ENCODE measurements at places on chromosomes 12 and 14.

DNA sequence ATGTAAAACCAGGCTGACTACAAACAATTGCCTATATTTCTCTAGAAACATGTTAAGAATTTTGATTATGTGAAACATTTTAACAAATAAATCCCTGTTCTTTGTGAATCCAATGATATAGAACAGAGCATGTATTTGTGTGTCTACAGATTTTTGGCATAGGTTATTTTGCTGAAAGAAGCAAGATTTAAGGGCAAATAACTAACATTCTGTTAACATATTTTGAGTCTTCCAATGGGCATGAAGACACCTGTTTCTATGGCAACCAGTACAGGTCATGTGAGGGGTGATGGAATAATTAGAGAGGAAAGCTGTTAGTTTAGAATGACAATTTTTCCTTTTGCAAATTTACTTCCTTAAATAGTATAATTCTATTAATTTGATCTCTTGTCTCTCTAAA is 8.8 kb downstream of the ART4 start:
- no peak for DNase-seq

- DNase-seq = no peak
These were observed 119.0 kb upstream of the RASSF8 start for GRCh38 chr12:25839470-25839869.

DNA sequence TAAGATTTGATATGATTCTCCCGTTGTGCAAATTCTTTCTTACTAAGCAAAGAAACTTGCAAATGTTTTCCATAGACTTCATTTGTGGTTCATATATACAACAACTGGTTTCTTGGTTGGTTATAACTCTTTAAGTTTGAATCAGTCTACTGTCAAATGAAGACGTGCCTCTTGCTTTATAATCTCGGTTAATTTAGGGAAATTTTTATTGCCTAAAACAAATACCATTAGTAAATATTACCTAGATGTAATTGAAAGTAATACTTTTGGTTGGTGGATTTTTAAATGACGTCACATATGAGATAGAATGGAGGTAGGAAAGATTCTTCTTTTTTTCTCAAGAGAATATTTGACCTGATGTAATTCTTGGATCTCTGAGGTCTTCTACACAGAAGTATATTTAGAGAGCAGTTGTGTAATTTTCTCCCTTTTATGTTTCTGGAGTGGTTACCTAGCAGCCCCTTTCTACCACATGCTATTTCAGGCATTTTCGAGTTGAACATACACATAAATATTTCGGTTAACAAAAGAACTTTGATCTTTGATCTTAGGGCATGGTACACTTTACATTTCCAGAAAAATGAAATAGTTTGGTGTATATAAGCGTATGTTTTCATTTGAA is 1.7 kb downstream of the ATF7IP start:
- peak; percentile 54 for DNase-seq

DNA sequence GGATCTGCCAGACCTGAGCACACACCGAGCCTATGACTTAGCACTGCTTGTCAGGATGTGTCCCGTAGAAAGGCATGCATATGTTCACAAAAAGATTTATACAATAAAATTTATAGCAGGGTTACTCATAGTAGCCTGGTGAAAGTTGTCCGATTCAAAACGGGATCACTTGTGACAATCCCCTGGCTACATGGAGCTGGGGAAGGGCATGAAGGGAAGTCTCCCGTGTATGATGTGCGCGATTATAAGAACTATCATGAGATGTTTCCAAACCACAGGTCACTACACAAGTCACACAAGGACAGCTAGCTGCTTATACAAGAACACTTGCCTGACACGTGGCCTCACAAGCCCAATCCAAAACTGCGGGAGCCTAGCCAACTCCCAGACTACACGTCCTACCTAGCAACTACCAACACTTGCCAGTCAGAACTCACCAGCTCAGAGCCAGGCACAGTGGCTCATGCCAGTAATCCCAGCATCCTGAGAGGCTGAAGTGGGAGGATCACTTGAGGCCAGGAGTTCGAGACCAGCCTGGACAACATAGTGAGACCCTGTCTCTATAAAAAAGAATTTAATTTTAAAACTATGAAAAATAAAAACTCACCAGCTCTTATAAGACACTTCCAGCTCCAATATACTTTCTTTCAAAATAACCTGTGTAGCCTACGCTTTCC is 7.5 kb upstream of the CDCA4 start:
- peak; percentile 48 for DNase-seq

GRCh38 chr12:1819050-1819449 is 1.3 kb upstream of the LRTM2 start:
- DNase-seq = no peak

DNA sequence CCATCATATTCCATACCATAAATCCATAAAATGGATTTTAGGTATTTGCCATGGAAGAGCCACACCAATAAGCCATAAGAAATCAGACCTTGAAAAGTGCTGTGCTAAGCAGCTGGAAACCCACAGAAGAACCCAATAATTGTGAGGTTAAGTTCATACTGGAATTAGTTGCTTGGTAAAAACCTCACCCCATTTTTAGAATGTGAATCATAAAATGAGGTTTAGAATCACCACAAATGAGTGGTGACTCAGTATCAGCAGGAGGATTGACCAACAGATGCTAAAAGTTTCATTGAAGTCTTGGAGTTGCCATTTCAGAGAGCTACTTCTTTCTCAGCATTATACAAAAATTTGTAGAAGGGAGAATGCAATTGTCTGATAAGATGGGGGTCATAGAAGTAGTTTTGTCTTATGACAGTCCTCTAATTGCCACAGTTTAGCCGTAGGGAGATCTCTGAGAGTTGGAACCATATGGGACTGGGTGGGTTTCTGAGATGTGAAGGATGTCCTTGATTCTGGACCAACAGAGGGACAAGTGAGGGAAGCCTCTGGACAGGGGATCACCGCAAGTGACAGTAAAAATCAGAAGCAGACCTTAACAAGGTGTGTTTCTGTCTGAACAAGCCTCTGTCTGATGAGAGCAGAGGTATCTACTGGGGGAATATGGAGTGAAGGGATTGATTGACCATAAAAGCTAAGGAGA is 1.4 kb upstream of the STON2 start:
- peak; percentile 96 for DNase-seq

DNA sequence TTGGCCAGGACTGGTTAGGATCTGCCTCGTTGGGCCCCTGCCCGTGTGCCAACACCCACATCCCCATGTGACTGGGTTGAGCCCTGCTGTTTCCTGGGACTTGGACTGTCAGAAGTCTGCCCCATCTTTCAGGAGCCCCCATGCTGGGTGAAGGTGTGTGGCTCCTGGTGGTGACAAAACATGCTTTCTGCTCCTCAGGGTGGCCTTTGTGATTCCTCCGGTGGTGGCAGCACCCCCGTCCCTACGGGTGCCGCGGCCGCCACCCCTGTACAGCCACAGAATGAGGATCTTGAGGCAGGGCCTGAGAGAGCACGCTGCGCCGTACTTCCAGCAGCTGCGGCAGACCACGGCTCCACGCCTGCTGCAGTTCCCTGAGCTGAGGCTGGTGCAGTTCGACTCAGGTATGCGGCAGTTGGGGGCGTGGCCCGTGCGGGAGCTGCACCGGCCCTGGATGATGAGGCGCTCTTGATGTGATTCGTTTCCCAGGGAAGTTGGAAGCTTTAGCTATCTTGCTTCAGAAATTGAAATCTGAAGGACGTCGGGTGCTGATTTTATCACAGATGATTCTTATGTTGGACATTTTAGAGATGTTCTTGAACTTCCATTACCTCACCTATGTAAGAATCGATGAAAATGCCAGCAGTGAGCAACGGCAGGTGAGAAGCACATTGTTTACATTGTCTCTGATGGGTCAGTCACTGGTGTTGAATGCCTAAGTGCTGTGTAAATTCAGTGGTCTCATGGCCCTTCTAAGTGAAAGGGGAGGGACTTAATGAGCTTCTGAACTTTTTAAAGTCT is 80.0 kb downstream of the EP400 start:
- no peak for DNase-seq

DNA sequence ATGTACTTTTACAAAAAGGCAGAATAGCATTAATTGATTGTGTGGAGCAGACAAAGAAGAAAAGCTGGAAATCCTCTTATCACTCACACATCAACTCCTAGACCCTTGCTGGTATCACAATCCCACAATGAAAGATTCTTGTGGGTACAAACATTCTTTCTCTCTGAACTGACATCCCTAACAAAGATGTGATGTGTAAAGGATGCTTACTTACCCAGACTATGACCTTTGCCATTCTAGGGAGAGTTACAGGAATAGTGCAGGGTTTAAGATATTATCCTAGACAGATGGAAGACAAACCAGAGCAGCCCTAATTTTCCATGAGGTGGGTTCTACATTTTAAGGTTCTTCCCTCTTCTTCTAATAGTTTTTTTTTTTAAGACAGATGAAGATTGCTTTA is 60.4 kb upstream of the SLC6A15 start:
- no peak for DNase-seq

DNA sequence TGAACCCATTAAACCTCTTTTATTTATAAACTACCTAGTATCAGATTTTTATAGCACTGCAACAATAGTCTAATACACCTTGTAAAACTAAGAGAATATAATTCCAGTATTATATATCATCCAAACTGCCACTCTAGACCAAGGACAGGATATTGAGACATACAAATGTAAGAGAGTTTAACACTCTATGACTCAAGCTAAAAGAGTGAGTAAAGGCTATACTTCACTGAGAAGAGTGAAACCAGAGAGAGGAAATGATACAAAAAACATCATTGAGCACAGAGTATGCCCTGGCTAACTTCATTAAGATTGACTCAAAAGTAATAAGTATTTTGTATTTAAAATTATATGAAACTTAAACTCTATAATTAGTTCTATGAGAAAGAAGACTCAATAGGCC is 1951.9 kb upstream of the SEL1L start:
- no peak for DNase-seq

GRCh38 chr14:60195179-60195810 is 30.1 kb upstream of the DHRS7 start:
- no peak for DNase-seq

GRCh38 chr14:71327691-71328090 is 420.4 kb downstream of the PCNX1 start:
- DNase-seq = peak; percentile 42

GRCh38 chr12:53287741-53288216 is 7.6 kb upstream of the PFDN5 start:
- peak; percentile 61 for DNase-seq

DNA sequence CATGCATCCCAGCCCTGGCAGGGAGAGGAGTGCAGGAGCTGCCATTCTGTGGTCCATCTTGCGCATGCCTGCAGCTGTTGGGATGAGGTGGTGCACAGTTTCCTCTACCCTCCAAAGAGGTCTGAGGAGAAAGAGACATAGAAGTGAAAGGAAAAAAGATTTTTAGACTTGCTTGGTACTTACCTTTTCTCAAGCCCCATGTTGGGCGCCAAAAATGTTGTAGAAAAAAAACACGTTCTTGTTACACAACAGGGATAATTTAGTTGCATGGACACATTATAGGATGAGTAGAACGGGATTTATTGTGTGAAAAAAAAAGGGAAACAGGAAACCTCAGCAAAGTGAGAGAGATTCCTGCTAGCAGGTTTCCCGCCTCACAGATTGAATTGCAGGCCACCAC is 244.4 kb upstream of the GARIN2 start:
- DNase-seq = peak; percentile 20

DNA sequence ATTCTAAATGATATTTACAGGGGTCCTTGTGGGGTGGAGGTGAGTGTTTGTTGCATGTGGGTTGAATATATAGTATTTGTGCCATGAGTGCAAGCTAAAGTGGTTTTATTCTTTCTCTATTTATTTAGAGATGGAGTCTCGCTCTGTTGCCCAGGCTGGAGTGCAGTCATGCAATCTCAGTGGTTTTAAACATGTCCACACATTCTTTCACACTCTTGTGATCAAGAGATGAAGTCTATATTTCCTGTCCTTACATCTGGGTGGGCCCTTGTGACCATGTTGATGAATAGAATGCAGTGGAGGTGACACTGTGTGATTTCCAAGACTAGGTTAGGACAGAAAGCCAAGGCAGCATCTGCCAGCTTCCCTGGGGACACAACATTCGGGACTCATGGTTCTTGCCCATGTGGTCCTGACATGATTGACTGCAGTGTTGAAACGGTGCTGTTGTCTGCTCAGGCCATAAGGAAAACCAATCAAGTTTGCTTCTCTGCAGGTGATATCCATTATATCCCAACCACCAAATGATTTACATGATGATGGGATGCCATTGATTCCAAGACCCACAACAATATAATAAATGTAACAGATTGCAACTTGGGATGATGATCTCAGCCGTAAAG is 172.6 kb downstream of the SUDS3 start:
- no peak for DNase-seq

DNA sequence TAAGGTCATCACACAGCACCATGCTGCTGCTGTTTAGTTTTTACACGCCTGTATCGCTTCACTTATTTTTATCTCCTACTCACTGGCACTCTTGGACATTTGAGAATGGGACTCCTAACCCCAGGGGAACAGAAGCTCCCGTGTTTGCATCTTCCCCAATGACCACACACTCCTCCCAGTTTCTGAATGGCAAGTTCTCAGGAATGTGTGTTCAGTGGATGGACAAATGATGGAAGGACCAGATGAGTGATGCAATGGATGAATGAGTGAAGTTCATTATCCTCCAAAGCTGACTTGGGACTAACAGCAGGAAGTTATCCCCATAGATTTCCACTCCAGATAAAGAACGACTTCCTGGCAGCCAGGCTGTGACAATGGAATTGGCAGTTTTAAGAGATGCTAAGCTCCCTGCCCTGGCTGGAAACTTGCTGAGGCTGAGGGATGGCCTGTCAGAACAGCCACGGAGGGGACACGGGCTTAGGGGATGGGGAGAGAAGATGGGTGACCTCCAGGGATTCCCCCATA is 231.5 kb downstream of the SLC15A4 start:
- no peak for DNase-seq

GRCh38 chr12:94271351-94271750 is 123.0 kb downstream of the PLXNC1 start:
- no peak for DNase-seq

DNA sequence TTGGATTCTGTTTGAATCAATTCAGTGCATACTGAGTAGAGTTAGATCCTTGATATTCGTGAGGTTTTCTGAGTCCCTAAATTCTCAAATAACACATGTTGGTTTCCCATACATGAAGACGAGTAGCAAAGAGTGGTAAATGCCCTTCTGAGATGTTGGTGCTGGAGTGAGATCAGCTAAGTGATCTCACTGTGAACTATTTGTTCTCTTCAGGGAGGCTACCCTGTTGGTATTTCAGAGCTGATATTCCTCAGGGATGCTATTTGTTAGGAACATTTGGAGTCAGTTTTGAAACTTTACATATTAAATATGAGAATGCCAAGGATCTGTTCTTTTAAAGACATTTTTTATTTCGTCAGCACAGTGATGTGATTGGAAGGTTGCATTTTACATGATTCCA is 54.7 kb downstream of the SUSD6 start:
- DNase-seq = no peak
